CD4-positive, alpha-beta T cell treated with Interleukin-15 for 1 hour (primary cell): ENCODE measurements at places on chromosomes 3 and 15.

GRCh38 chr3:112170046-112170445 is 37.0 kb upstream of the GCSAM start:
- DNase-seq, result no peak

- no peak for DNase-seq
Observed at GRCh38 chr3:100288288-100288894, 27.6 kb downstream of the TBC1D23 start.

DNA sequence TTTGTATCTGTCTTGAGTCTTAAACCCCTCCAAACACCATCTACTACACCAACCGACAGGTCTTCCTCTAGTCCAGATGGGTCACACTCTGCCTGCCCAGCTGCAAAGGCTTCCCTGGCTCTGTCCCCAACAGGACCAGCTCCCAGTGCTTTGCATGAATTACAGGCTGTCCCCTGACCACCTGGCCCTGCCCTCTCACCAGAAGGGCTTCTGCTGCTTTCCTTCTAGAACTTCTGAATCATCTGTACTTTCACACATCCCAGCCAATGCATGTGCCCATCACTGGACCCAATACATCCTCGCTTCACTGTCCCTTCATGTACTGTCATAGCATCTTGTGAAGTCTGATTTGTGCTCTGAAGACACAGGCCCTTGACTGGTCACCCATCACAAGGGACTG is 53.6 kb downstream of the HOMER2 start:
- no peak for DNase-seq

DNA sequence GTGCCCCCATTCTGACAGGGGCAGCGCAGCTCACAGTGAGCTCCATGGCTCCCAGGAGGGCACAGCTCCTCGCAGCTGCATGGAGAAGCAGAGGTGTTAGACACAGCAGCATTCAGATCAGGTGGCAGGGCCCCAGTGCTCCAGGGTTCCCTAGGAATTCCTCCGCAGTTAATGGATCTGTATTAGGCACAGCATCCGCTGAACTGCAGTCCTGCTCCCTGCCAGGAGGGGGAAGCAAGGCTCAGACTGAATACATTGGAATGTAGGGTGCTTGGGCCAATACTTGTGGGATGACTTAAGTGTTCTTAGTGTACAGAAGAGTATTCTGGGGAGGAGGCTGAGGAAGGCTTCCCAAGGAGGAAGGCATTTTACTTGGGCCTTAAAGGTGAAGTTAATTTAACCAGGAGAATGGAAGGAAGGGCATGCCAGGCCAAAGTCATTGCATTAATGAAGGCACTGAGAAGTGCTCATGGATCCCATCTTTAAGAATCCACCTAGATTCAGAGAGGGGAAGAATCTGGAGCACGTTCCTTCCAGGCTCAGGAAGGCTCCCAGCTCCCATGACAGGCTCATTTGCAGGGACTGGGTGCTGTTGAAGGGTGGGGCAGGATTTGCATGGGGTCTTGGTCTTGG is 111.6 kb downstream of the RAB11A start:
- DNase-seq, result no peak

GRCh38 chr15:55407498-55408011 is 604 bp downstream of the CCPG1 start:
- DNase-seq, result no peak

DNA sequence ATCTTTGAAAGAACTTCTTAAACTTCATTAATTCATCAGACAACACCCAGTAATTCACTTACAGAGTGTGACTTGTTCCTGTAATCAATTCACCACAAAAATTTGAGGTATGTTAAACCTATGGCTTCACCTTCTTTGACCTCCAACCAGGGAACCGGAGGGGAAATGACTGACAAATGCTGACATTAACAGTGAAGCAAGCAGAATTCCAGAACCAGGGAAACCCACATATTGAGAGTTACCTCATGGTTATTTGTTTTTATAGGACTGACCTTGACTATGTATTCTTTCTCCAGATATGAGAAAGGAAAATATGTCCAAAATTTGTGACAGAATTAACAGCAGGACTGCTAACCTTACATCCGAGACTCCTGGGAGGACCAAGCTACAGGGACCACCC is 2.7 kb downstream of the P3H2 start:
- DNase-seq, result no peak

GRCh38 chr15:74889390-74889882 is 406 bp upstream of the MPI start:
- no peak for DNase-seq

DNA sequence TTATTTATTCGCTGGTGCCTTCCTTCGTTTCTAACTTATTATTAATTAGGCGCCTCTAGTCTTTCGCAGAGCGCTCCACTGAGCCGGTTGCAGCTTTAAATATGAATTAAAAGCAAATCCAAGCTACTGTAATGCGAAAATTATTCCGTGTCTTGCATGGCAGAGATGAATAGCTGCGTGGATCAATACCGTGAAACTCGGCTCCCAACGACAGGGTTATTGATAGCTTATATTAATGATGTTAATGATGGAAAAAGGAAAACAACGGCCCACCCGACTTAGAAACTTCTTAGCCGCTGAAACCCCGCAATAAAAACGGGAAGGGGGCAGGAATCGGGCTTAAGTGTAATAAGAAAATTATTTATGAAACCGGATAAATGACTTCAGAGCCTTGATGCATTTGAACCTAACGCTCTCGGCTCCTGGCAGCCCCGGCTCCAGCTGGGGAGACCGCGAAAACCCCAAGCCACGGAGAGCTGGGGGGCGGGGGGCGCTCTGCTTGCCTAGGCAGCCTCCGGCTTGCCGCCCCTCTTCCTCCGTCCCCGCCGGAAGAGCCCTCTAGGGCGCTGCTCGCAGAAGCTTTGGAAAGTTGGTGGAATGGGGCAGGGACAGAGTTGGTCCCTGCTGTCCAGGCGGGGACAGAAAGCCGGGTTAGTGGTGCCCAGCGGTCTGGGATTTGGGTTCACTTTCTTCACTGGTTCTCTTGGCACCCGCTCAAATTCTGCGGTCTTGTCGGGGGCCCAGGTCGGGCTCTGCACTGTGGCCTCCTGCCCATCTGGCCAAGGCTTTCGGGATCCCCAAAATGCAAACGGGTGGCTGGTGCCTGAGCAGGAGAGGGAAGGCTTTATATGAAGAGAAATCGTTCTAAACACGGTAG is 7.7 kb upstream of the ONECUT1 start:
- no peak for DNase-seq

- no peak for DNase-seq
Observed at GRCh38 chr3:120597445-120598049, 1.4 kb downstream of the NDUFB4 start.

DNA sequence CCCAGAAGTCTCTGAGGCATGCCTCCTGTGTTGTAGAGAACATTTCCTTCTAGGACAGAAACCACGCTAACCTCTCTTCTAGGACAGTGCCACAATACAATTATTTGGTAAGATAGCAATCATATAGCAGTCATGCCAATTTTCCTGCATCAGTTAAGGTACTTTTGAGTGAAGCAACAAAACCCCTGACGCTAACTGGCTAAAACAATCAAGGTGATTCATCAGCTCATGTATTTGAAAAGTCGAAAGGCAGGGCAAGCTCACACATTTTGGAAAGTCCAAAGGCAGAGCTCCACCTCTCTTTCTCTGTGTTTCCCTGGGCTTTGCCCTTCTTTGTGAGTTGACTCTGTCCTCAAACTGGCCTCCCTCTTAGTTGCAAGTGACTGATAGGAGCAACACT is 10.1 kb downstream of the TERC start:
- DNase-seq, result no peak

DNA sequence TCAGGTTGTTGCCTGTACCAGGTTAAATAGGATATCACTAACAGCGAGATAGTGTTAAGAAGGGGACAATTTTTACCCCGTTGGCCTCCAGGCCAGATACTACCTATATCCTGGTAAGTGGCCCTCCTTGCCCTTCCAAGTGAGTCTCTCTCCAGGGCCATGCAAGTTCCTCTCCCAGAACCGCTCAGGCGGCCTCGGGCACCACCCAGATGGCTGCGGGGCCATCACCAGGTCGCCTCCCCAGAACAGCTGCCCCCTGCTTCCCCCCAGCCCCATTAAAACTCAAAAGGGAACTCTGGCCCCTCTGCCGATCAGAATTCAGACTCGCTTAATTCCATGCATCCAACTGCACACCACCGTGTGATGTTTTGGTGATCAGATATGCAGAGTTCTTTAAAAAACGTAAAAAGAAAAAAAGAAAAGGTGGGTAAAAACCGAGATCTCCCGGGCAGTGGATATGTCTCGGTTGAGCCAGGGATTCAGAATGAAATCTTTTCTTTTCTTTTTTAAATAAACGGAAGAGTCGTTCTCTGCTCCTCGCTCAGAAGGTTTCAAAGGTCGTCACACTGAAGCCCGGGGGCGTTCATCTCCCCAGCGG is 1.9 kb upstream of the TRIM71 start:
- no peak for DNase-seq

DNA sequence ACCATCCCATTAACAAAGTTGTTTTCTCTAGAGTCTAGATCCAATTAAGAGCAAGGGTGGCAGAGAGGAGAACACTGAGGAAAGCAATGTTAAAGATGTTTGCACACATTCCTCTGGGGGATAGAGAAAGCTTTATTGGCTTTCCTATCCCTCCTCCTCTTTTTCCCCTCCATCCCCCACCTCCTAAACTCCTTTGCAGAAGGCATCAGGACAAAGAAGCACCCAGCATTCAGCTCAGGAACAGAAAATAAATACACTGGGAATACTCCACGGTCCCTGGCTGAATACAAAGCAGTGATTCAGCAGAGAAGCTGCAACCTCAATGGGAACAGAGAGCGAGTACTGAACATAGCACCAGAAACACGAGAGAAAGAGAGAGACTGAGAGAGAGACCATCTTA is 21.9 kb downstream of the LSAMP start:
- no peak for DNase-seq

DNA sequence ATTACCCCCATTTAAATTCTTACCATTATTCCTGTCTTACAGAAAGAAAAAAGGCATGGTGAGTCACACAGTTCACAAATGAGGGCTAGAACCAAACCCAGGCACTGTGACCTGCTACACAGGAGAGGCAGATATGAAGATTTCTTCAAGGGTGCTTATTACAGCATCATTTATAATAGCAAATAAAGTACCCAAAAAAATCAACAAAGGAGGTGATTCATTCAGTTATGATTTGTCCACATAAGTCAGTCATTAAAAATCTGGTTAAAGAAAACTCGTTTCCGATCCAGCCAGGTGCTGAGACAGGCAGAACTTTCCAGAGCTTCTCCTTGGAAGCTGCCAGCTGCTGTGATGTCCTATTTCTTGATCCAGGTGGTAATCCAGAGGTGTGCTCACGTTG is 7.5 kb upstream of the LOXL1 start:
- DNase-seq, result no peak

DNA sequence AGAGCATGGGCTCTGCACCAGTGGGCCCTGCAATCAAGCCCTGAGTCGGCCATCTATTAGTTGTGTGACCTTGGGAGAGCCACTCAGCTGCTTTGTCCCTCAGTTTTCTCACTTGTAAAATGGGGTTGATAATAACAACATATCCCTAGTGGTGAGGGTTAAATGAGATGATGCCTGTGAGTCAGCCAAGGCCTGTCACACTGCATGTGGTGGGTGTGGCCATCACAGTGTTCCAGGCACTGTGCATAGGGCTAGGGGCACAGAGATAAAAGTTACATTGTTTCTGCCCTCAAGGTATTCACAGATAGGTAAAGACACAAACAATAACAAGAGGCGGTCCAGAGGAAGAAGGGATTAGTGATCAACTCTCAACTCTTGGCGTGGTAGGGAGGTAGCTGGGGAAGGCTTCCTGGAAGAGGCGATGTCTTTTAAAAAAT is 19.5 kb downstream of the SMAD6 start:
- DNase-seq, result no peak

DNA sequence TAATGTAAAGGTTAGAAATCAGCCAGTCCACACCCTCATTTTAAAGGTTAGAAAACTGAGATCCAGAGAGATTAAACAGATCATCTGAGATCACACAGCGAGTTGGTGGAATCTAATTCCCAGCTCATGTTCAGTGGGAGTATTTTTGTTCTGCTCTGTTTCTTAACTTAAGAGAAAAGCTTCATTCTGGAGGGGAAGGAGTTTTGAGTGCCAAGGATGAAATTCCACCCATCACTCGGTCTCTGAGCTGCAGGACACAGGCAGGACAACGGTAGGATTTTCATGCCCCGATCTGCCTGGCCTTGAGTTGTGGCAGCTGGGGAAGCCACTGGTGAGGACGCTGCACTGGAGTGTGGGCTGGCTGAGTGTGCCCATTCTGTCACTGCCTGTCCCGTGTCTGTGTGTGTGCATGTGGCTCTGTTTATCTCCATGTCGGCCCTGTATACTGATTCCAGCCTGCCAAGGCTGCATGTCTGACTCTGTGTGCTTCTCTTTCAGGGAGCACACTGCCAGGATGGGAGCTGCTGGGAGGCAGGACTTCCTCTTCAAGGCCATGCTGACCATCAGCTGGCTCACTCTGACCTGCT is 94.3 kb downstream of the CEMIP start:
- DNase-seq, result no peak

DNA sequence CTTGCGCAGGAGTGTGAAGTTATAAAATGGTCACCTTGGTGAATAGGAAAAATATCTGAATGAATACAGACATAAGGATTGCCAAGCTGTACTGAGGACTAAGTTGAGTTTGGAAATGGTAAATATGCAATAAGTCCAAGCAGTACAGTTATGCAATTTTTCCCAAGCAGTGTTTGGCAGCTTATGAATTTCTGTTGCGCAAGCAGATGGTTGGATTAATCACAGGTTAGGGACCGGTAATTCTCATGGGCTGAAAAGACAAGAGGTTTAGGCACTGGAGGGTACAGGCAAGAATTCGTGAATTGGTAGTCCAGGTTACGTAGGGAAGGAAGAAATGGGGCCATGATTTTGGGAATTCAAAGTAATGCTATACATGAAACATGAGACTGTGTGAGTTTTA is 210.3 kb downstream of the RAP2B start:
- no peak for DNase-seq

GRCh38 chr3:54146506-54147239 is 24.3 kb downstream of the CACNA2D3 start:
- no peak for DNase-seq

- DNase-seq, result no peak
Observed at GRCh38 chr3:102087236-102087635, 237.9 kb downstream of the NFKBIZ start.

GRCh38 chr3:156792114-156792513 is 34.0 kb upstream of the LEKR1 start:
- DNase-seq, result no peak

DNA sequence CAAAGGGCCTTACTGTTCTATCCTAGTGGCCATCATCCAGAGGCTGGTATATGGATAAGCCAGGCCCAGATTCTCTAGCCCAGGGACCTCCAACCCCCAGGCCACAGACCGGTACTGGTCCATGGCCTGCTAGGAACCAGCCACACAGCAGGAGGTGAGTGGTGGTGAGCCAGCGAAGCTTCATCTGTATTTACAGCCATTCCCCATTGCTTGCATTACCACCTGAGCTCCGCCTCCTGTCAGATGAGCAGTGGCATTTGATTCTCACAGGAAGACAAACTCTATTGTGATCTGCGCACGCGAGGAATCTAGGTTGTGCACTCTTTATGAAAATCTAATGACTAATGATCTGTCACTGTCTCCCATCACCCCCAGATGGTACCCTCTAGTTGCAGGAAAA is 30.1 kb upstream of the TPM1 start:
- no peak for DNase-seq
